ENCODE measurements at places on chromosomes 7 and 10.
A peak's percentile ranks its signal among the peaks of the same experiment; 100 is the strongest.

DNA sequence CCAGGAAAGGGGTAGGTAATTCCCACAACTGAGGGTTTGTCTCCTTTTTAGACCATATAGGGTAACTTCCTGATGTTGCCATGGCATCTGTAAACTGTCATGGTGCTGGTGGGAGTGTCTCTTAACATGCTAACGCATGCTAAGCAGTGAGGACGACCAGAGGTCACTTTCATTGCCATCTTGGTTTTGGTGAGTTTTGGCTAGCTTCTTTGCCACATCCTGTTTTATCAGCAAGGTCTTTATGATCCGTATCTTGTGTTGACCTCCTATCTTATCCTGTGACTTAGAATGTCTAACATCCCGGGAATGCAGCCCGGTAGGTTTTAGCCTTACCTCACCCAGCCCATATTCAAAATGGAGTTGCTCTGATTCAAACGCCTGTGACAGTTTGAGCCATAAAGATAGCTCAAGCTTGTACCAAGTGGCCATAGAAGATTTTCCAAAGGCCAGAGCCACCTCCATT is 176.0 kb upstream of the NAMPT start:
- no peak for DNase-seq

GRCh38 chr7:94111009-94111408 is 106.9 kb upstream of the BET1 start:
- no peak for DNase-seq

DNA sequence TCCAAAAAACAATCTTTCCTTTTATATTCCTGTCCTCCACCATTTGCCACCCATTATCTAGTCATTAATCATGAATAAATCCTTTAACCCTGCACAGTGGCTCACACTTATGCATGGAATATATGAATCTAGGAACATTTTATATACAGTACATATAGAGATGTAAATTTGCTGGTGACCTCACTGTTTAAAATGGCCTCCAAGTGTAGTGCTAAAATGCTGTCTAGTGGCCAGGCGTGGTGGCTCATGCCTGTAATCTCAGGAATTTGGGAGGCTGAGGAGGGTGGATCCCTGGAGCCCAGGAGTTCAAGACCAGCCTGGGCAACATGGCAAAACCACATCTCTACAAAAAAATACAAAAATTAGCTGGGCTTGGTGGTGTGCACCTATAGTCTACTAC is 9.6 kb downstream of the NANOS1 start:
- no peak for DNase-seq

- DNase-seq: no peak
Observed at GRCh38 chr10:110340816-110341215, 36.1 kb upstream of the SMNDC1 start.

DNA sequence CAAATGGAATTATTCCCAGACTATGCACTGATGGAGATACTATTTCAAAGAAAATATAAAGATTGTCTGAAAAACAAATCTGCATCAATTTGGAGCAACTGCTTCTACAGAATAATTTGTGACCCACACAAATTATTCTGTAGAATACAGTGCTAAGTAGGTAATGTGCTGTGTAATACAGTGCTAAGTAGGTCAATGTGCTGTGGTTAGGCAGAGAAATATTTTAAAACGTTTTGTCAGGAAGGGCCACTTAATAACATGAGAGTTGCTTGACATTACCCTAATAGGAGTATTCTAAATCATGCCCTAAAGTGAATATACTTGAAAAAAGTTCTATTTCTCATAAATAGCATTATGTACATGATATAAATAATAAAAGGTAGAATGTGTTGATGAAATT is 116.5 kb upstream of the KCND2 start:
- DNase-seq: peak; percentile 76

- DNase-seq: peak; percentile 76
Observed at GRCh38 chr10:44010873-44011602, 362.4 kb upstream of the ZNF32 start.

GRCh38 chr7:154308928-154309327 is 256.7 kb downstream of the DPP6 start:
- DNase-seq: no peak

DNA sequence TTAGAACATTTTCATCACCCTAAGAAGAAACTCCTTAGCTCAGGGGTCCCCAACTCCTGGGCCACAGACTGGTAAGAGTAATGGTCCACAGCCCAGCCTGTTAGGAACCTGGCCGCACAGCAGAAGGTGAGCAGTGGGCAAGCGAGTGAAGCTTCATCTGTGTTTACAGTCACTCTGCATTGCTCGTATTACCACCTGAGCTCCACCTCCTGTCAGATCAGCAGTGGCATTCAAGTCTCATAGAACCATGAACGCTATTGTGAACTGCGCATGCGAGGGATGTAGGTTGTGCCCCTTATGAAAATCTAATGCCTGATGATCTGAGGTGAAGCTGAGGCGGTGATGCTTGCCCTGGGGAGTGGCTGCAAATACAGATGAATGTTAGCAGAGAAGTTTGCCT is 37.3 kb upstream of the DLG5 start:
- no peak for DNase-seq

- DNase-seq: no peak
Observed at GRCh38 chr7:12431886-12432556, 28.4 kb upstream of the VWDE start.

DNA sequence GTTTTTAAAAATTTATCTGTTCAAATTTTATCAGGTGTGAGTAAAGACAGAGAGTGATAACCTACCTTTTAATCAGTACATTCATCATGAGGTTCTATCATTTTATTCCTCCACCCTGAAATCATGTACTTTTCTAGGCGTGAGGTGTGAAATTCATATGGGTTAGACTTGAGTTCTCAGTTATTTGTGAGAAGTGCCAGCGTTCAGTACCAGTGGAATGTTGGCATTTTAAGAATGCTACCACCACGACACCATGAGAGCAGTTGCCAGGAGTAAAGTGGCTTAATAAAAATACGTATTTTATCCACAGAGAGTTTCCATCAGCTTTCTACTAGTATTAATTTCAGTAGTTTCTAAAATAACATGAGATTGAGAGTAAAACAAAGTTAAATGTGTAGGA is 104.1 kb upstream of the FERD3L start:
- no peak for DNase-seq

DNA sequence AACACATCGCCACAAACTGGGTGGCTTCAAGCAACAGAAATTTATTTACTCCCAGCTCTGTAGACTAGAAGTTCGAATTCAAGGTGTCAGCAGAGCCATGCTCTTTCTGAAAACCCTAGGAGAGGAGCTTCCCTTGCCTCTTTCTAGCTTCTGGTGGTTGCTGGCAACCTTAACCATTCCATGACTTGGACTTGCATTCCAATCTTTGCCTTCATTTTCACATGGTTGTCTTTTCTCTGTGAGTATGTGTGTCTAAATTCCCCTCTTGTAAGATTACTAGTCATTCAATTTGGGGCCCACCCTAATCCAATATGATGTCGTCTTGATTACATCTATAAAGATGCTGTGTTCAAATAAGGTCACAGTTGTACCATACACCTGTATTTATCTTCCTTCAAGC is 65.9 kb upstream of the PRKG1 start:
- no peak for DNase-seq

DNA sequence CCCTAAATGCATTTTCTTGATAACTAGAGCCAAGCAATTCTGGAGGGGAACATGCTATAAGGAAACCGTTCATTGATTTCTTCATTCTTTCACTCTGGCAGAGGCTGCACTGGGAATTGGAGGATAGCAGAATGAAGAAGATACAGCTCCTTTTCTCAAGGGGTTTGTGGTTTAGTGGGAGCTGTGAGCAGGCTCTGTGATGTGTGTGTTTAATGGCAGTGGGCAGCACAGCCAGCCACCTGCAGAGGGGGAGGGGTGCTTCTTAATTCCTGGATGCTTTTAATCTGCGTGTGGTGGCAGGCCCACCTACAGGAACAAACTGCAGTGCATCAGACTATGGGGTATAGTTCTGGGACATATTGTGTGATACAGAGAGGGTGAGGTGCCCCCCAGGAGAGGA is 31.9 kb downstream of the RPS24 start:
- DNase-seq: no peak

- DNase-seq: no peak
Observed at GRCh38 chr7:138186951-138187351, 110.7 kb downstream of the AKR1D1 start.

- no peak for DNase-seq
Observed at GRCh38 chr10:56346845-56347415, 14.1 kb downstream of the ZWINT start.

GRCh38 chr10:61669849-61670248 is 7.1 kb downstream of the CABCOCO1 start:
- DNase-seq: no peak

GRCh38 chr7:158414002-158414401 is 173.6 kb downstream of the PTPRN2 start:
- peak; percentile 8 for DNase-seq

- DNase-seq: no peak
Observed at GRCh38 chr10:29621161-29621560, 13.6 kb downstream of the SVIL start.

DNA sequence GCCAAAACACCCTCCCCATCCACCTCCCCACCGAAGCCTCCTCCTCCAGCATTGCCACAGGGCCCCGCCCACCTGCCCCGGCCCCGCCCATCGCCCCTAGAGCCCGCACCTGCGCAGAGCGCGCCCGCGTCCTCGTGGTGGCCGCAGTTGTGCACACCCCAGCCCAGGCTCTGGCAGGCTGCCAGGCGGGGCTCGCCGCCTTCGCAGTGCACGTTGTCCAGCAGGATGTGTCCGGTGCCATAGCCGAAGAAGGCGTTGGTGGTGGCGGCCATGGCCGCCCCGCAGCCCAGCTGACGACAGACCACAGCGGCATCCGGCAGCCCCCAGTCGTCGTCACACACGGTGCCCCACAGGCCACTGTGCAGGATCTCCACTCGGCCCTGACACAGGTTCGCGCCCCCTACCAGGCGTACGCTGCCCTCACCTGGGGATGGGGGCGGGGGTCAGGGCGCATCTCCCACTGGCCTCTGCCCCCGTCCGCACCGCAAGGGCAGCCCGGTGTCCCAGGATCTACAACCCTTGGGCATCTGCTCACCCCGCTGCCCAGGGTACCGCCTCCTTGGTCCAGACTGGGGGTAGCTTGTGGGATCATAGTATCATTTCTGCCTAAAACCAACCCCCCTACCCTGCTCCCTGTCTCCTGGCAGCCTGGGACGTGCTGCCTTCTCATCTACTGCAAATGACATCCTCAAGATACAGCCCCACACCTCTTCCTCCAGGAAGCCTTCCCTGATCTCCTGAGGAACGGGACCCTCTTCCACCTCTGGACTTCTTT is 11.9 kb downstream of the SSC4D start:
- peak; percentile 72 for DNase-seq

DNA sequence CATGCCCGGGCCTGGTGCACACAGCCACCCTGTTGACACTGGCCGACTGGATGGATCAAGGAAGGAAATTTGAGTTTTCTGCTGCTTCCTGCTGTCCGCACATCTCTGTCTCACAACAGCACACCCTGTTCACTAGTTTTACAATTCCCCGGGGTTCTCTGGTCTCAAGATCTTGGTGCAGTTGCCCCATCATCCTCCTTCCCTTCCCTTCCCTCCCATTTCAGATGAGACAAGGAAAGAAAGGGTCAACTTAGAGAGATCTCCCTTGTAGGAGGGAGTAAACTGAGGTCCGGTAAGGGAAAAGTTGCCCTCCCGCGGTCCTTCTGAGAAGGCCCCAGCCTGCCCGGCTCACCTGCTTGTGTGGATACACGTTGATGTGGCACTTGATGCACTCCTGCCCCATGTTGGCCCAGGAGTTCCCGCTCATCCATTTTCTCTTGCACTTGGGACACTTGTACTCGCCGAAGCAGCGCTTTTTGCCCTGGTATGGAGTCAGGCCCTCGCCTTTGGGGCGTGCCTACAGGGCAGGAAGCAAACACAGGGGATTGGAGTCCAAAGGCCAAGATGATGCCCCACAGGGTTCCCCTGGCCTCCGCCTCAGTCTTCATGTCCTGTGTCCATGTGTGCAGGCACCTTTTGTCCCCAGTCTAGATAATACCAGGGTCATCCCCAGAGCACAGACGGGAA is 46.8 kb downstream of the PPIF start:
- no peak for DNase-seq

- no peak for DNase-seq
Observed at GRCh38 chr10:102775935-102776669, 32.4 kb downstream of the WBP1L start.

DNA sequence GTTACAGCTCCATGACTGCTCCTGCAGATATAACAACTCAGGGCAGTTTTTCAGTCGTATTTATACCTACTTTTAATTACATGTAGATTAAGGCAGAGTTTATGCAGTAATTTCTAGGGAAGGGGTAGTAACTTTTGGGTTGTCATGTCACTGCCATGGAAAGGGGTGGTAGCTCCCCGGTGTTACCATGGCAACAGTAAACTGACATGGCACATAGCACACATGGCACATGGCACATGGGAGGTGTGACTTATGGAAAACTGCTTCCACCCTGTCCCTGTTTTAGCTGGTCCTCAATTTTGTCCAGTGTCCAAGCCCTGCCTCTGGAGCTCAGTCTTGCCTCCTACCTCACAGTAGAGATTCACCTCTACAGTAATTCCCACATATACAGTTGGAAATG is 3.9 kb upstream of the TOMM7 start:
- no peak for DNase-seq

DNA sequence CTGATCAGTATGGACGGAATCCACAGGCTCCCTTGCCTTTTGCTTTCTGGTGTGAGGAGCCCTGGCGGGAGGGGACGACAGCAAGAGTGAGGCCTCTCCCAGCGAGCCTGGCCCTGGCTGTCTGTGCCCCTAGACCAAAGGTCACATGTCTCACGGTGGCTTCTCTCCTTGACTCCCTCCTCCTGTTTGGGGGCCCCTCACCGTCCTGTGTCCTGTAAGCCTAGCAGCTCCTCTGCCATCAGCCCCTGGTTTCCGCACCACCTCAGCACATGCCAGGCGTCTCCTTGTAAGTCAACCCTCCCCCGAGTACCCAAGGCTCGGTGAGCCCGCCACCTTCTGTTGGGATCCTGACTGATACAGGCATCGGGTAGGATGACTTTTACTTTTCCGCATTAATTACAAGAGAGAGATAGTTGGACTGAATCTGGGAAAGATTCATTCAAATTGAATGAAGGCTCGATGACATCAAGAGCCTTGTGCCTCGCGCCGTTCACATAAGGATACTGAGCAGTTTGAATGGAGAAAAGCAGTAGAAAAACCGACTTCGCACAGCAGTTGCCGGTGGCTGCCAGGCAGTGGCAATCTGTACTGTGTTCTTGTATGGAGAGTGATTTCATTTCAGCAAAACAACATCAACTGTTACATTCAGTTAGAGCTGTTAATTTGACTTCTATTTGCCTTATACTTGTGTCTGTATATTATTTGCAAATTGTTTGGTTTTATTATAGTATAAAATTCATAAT is 119.8 kb downstream of the XRCC2 start:
- DNase-seq: no peak

GRCh38 chr10:74039561-74040145 is 41.7 kb downstream of the VCL start:
- peak; percentile 72 for DNase-seq
